CMK (cell line): ENCODE measurements at places on chromosomes 6 and 20.
A peak's percentile ranks its signal among the peaks of the same experiment; 100 is the strongest.

- no peak for DNase-seq
Measured at GRCh38 chr6:43979525-43979924, 147.7 kb downstream of the MRPL14 start.

DNA sequence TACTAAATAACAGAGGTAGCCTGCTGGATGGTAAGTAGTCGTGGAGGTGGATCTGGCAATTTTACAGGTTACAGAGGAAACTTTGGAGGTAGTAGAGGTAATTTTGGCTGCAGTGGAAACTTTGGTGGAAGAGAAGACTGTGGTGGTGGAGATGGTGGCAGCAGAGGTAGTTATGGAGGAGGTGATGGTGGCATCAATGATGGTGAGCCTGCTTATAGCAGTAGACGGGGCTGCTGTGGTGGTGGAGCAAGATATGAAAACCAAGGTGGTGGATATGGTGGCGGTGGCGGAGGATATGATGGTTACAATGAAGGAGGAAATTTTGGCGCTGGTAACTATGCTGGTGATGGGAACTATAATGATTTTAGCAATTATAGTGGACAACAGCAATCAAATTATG lies 15.3 kb downstream of the RAB5IF start:
- no peak for DNase-seq

- no peak for DNase-seq
Measured at GRCh38 chr20:21031666-21032065, 74.5 kb downstream of the LINC00237 start.

DNA sequence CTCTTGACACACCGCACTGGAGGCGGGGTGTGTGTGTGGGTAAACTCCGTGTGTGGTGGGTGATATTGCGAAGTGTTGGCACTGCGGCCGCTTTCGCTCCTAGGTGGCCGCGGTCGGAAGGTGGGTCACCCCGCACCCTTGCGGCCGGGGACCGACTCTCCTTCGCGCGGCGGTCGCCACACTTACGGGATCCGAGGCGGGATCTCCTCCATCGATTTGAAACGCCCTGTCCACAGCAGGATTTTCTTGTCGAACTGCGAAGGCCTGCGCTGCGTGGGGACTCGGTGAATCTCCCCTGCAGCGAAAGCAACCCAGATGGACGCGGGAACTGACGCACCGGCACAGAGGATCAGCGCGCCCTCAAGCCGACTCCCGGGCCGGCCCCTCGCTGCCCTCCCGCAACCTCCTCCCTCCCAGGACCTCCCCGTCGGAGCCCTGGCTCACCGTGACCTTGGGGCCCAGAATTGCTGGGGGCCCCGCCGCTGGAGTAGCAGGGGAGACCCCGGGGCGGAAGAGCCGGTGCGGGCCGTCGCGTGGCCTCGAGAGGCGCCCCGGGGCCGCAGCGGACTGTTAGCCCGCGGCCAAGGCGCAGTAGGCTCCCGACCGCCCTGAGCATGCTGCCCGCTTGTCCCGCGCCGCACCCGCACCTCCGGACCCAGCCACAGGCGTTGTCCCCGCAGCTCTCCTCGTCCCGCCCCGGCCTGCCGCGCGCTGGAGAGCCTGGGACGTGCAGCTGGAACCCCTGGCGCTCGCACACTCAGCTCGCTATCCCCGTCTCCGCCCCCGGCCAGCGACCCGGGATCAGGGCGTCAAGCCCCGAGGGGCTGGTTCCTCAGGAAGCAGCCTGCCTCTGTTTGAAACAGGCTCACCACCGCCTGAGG lies at the start of gene FAM162B:
FAM162B (minus strand) TSS at position 759 of the 881 bp plus-strand sequence; CDS start at position 616, 143 bp downstream.
- DNase-seq = no peak

DNA sequence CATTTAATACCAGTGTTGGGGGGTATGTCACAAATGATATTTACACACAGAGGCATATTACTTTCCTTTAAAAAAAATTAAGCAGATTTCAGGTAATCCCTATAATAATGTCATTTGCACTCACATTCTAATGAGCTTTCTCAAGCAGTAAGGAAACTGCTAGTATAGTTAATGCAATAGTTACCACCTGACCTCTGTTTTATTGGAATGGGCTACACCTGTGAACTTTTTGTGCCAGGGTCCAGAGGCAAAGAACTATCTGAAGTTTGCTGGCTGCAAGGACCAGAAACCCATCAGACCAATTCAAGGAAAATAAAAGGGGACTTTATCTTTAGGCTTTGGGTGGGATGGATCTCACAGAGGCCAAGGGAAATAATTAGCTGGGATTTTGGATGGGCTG lies 2.9 kb upstream of the ZHX3 start:
- no peak for DNase-seq

- no peak for DNase-seq
Measured at GRCh38 chr6:14642842-14643241, 525.3 kb downstream of the CD83 start.

- DNase-seq = peak; percentile 48
Measured at GRCh38 chr20:4814696-4815252, 93.1 kb downstream of the PRND start.

GRCh38 chr6:134662077-134662700 lies 287.7 kb downstream of the ALDH8A1 start:
- DNase-seq = no peak

GRCh38 chr6:167275436-167275835 lies 15.7 kb upstream of the UNC93A start:
- DNase-seq = no peak

DNA sequence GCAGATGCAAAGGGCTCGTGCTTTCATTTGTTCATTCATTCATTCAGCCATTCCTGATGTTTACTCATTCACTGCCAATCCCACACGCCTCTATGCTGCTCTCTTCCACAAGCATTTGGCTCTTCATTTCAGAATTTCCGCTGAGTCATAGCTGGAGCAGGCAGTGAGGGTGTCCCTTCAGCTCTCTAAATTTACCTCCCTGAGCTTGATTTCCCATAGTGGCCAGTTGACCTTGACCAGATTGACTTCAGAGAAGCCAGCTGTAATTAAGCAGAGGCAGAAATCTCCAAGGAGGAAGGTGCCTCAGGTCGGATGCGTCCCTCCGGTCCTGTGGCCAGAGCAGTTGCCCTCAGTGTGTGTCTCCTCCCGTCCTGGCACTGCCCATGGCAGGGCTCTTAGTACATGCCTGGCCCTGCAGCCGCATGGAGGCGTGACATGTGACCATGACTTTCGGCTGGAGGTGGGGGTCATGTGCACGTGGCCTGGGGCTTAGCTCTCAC lies 267.2 kb upstream of the ECI2 start:
- DNase-seq = no peak

DNA sequence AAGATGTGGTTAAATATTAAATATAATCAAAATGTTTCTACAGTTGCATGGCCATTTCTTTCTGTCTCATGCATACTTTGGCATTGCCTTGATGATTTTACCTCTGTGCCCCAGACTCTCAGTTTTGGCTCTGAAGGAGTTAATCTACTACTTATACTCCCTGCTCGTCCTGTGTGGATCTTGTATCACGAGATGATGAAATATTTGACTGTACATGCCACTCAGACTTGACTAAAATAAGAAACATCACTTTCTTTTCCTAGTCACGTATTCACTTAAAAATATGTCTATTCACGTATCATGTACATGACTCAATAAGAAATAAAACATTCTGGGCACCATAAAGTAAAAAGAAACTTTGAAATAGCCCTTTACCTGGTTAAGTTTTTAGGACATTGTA lies 397.7 kb downstream of the RFPL4B start:
- no peak for DNase-seq

DNA sequence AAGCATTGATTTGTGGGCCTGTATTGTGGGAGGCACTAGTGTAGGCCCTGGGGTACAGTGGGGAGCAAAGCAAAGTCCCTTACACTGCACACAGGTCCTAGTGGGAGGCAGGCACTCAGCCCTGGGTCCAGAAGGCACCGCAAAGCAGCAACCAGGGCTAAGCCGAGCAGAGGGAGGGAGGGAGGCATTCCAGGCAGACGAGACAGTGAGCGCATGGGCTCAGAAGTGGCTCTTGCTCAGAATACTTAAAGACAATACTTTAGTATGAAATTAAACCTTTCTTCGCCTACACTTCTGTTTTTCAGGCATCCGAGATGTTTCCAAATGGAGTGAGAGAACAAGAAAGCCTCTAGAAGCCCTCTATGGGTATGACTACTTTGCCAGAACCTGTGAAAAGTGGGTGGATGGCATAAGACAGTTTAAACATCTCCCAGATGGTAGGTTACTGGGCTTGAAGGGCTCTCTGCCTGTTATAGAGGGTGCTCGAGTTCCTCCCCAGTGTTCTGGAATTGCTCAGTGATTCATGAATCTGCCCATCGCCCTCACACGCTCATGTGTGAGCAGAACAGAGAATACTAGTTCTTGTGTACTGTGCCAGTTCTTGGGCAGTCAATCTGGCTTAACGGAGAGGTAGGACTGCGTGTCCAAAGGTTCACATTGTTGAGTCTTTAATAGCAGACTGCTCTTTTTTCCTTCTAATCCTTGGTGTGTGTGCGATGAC lies 18.7 kb downstream of the BPHL start:
- DNase-seq = no peak

DNA sequence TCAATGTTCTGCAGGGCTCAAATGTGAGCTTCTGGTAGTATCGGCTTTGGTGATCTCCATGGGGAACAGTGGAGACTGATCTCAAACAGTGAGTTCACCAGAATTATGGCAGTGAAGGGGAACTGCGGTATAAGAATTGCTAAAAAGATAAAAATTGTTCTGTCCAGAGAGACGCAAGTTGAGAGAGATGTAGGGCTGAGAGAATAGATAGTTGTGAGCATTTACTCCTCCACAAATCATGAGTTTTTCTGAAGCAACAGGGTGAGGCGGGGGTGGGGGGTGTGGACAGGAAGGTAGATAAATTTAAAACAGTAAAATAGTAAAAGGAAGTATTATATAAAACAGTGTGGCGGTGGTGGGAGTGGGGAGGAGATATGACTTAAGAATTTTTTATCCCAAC lies 98.6 kb upstream of the NEDD9 start:
- peak; percentile 52 for DNase-seq

- no peak for DNase-seq
Measured at GRCh38 chr6:158570681-158570962, 10.7 kb downstream of the TMEM181 start.
